SJSA1 (cell line): ENCODE measurements at places on chromosomes 12 and 14. TPM values are rescaled to one million over a fixed set of nuclear protein-coding genes. Genes with fewer than 3 reads are reported as not detected.

TROAP gene
- total RNA-seq: 50.1 and 50.8 TPM in 2 replicates

KRT6A gene
- total RNA-seq: not detected in 2 replicates

LRP6 gene
- total RNA-seq: 25.2 and 31.3 TPM in 2 replicates

TMTC1 gene
- 0.21 TPM in 1 of 2 replicates, not detected in the other for total RNA-seq

BCL2L14 gene
- total RNA-seq: not detected in 2 replicates

GXYLT1 gene
- 18.3 and 24.3 TPM in 2 replicates for total RNA-seq

RNASE3 gene
- not detected in 2 replicates for total RNA-seq

C14orf132 gene
- total RNA-seq: 3.0 TPM in 2 replicates

CACNA2D4 gene
- not detected in 2 replicates for total RNA-seq

ALDH1L2 gene
- total RNA-seq: 0.25 and 0.68 TPM in 2 replicates

DPPA3 gene
- total RNA-seq: not detected in 2 replicates

RNASE4 gene
- total RNA-seq: 0.63 and 4.6 TPM in 2 replicates

CHMP4A gene
- 23.0 and 29.9 TPM in 2 replicates for total RNA-seq
